ENCODE measurements at places on chromosomes 13 and 19.

GRCh38 chr13:82480415-82480814 is 1401.9 kb downstream of the SLITRK1 start:
- DNase-seq: no peak

DNA sequence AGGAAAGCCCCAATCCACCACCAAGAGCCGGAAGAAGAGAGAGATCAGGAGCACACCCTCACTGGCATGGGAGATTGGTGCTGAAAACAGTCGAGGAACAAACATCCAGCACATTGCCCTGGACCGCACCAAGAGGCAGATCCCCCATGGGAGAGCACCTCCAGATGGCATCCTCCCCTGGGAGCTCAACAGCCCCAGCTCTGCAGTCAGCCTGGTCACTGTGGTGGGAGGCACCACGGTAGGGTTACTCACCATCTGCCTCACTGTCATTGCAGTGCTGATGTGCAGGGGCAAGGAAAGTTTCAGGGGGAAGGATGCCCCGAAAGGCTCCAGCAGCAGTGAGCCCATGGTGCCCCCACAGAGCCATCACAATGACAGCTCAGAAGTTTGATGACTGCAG is 110.2 kb downstream of the STOML3 start:
- DNase-seq: no peak

- no peak for DNase-seq
Measured at GRCh38 chr19:31448221-31448657, 99.0 kb upstream of the TSHZ3 start.

DNA sequence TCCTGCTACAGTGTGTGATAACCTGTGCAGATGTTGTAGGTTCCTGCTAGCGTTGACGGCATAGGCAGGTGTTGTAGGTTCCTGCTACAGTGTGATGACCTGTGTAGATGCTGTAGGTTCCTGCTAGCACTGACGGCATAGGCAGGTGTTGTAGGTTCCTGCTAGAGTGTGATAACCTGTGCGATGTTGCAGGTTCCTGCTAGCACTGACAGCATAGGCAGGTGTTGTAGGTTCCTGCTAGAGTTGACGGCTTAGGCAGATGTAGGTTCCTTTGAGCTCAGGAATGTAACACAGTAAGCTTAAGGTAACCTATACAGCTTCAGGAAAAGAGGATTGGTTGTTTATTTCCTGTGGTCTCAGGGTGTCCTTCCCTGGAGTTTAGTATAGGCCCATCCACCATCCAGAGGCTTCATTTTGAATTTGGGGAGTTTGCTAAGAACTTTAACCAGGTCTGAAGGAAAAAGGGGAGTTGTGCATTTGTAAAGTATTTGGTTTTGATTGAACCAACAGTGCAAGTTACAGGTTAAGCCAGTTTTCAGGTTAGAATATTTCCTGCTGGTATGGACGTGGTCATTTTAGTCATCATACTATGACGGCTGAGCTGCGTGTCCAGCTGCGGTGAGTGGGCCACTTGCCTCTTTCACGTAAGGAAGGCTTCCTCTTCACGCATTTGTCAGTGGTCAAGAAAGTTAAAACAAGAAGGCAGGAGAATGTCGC is 53.8 kb downstream of the ATP11A start:
- DNase-seq: no peak

DNA sequence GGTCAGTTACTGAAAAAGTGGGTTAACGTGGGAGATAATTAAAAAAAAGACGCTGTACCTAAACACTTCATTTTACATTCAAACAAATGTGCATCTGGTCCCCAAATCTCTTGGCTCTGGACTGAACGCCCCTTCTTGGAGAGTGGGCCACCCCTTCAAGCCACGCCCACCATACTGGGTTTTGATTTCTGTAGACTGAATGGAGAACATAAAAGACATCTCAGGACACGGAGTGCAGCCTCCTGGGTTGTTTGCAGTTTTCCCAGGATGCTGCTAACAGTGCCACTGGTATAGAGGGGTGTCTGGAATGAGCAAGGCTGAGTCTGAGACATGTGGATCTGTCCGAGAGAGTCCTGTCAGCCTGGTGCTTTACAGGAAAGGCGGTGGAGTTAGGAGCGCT is 10.6 kb downstream of the TFDP1 start:
- DNase-seq: no peak

Data from activated CD4-positive, alpha-beta T cell treated with anti-CD3 and anti-CD28 coated beads for 4 hours (primary cell).